ENCODE measurements at places on chromosomes 3 and 15.
A peak's percentile ranks its signal among the peaks of the same experiment; 100 is the strongest.

DNA sequence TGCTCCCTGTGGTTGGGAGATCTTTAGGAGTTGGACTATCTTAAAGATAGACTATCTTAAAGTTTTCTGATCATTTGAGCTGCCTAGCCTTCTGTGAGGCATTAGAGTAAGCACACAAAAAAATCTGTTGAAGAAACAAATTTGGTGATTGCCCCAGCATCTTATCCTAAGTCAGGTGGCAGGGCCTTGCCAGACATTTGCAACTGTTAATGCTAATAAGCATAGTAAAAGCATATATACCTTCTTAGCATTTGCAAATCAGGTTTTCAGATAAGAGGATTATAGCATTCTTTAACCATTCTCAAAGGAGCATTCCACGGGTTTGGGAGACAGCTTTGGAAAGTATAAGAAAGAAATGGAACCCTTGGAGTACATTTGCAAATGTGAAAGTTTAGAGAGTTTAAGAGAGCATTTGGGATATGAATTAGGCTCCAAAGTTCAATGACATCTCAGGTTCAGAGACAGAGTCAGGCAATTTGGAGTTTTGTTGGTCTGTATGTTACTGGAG, 61.0 kb downstream of the SEMA6D start:
- no peak for DNase-seq

DNA sequence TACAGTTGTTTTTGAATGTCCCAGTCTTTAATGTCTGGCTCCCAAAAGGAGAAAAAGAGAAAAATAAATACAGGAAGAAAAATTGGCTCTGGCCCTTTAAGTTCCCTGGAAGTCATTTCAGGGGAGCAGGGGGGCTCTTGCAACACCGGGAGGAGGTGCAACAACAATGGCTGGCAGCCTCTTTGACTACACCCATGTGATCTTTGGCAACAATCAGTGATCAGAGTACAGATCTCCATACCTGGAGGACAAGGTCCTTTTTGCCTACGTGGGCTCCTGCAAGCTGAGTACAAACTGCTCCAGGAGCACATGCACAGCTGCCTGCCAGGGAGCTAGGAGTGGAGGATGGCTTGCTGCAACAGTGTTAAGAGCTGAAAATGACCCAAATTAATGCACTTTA, 63.9 kb downstream of the GLCE start:
- no peak for DNase-seq

DNA sequence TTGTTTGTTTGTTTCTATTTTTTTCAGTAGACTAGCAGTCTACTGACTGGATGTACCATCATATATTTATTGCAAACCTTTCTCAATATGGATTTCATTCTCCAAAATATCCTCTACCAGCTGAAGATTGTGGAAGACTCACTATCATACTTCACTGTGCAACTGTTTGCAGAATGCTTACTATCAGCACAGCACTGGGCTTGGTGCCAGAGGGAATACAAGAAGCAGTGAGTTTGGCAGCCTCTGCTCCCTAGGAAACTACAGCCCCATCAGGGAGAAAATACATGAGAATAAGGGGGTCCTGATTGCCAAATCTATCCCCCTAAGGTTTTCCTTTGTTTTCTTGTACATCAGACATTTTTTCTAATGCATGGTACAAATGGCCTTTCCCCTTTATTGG, 27.5 kb downstream of the AQP9 start:
- no peak for DNase-seq

DNA sequence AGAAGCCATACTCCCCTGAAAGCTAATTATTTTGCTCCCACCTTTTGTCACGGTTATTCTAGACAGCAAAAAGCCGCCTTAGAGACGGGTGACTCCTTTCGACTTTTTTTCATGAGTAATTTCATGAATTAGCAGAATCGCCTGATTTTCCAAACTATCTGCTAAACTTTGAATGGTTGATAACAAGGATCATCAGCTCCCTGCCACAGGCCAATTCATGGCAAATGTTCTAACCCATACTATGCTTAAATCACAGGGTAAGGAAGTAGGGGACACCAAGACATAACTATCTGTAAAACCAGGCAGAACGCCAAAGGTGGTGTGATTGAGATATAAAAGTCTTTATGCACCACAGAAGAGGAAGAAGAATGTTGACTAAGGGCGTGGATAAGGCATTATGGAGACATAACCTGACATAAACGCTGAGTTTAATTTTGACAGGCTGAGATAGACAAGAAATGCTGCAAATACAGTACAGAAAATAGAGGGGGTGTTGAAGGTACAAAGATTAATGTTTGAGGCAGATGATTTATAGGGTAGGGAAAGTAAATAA, 891 bp upstream of the DMXL2 start:
- DNase-seq, result no peak

DNA sequence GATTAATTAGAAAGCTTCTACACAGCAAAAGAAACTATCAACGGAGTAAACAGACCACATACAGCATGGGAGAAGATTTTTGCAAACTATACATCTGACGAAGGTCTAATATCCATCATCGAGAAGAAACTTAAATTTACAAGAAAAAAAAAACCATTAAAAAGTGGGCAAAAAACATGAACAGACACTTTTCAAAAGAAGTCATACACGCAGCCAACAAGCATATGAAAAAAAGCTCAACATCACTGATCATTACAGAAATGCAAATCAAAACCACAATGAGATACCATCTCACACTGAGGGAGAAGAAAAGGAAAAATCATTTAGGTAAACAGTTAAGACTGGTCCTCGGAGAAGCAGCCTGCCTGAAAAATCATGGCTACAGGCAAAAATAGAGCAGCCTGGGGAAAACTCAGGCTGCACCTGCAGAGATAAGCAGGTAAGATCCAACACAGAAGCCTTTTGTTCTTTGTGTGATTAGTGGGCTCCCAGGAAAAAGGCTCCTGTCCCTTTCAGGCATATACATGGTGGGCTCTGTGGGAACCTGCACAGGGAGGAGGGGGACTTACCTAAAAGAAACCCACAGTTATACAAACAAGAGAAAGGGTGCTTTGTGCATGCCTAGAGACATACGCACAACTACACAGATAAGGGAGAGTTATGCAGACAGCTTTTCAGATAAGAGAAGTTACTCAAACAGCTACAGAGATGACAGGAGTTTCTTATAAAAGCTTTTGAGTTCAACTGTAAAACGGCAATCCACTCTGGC, 49.3 kb downstream of the C3orf70 start:
- no peak for DNase-seq

GRCh38 chr3:47367631-47368030, 13.2 kb upstream of the PTPN23 start:
- no peak for DNase-seq

DNA sequence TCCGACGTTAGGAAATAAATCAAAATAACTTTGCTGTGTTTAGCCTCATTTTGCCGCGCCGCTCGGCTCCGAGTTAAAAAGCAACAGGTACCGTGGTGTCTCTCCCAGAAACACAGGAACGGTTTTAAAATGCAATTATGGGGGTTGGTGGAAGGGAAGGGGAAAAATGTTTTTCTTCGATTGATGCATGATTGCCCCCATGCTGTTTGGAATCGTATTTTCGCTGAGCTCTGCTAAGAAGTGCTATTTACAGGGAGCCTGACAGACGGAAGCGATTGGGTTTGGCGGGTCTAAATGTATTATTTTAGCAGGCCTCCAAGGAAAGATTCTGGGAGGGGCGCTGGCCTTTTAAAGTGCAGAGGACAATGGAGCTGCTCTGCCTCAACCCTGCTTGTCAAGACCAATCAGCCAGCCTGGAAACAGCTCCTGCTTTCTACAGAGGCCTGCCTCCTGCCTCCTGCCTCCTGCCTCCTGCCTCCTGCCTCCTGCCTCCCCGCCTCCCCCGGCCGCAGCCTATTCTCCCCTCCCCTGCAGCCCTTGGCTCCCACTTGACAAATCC, 156.7 kb upstream of the TLE3 start:
- no peak for DNase-seq

DNA sequence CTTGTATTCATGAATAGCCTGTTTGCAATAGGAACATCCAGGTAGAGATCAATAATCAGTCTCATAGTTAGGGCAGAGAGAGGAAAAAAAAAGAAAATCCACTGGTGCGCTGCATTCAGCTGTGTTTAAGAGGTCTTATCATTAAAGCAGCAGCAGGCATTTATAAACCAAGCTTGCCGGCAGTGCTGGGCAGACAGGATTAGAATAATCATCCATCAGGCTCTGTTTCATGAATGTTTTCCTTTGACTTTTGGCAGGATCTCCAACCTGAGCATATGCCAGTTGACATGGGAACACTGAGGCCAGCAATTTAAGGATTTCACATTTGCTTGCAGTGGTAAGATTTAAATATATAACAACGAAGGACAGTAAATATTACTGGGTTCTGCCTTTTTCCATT, 305.2 kb upstream of the SEMA6D start:
- DNase-seq, result no peak

DNA sequence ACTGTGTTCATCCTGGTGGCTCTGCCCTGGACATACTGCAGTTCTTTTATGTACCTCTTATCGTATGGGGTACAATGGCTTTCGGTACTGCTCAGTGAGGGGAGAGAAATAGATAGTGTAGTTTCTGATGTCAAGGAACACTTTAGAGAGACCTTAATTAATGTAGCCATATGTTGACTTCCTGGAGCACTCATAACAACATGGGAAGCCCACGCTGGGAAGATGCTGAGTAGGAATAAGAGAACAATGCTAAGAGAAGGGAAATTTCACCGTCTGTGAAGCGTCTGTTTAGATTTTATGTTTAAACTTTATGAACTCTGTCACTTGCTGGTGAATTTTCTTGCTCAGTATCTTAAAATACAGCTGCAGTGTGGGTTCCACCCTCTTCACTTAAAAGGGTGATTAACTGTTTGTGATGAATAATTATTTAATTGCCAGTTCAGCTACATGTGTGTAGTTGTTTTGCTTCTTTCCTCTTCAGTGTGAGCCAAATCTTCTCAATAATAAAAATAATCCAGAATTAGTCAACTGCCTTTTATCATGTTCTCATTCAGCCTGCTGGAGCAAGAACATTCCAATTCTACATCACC, 373.1 kb upstream of the TPRG1 start:
- no peak for DNase-seq

GRCh38 chr3:138850151-138850550, 15.4 kb upstream of the PIK3CB start:
- no peak for DNase-seq

- DNase-seq, result no peak
These were observed 359.3 kb upstream of the ICE2 start for GRCh38 chr15:60838206-60838605.

DNA sequence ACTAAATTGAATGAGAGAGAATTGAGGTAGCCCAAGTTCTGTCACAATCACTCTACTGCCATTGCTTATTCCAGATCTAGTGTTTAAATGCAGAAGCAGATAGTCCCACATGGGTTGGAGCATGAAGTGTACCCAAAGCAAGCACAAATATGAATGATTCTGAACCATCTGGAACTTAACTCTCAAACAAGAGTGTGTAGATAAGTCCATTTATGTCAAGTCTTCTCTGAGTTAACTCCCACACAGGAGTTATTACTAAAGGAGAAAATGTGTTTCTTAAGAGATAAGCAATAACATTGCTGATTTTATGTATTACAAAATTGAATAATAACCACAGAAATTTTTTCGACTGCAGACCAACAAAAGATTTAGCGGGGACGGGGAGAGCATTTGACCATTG, 33.6 kb downstream of the PAQR9 start:
- no peak for DNase-seq

- peak; percentile 86 for DNase-seq
These were observed 15.0 kb upstream of the ZBED2 start for GRCh38 chr3:111610189-111610588.

DNA sequence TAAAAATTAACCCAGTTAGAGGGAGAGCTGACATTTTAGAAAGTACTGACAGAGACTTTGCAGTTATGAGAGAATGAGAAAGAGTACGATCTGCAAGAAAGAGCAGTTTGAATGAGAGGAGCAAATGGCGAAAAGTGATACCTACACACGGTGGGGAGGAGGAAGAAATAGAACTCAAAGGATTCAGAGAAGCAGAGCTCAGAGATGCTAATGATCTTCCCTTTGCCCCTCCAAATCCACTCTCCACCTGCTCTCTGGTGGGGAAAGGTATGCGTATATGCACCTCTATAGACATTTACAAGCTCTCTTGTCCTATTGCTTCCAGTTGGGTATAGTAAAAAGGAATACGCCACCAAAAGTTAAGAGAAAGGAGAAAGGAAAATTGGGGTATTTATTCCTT, 123.3 kb upstream of the TTC14 start:
- DNase-seq, result no peak

DNA sequence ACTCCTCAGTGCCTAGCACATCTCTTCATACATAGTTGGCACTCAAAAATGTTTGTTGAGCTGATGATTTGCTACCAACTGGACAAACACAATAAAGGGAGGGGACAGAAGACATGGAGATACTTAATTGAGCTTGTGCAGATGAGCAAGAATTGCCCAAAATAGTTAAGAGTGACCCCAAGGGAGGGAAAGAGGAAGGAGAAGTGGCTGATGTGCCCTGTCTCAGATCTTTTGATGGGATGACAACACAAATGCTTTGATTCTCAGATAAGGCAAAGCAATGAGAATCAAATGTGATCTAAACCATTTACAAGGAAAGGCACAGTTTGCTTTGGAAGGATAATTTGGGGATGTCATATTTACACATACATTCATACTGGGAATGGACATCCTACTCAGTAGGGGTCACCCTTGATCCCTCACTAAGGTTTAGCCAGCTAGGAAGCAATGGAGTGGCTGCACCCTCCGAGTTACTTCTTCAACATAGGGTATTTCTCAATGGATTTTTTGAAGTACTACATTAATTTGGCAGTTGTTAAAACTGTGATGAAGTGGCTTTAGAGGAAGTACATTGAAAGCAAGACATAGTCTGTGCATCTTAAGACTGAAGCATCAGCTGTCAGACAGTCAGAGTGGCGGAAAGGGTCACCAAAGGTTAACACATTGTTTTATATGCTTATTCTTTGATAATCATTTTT, 21.9 kb upstream of the SSR3 start:
- no peak for DNase-seq

DNA sequence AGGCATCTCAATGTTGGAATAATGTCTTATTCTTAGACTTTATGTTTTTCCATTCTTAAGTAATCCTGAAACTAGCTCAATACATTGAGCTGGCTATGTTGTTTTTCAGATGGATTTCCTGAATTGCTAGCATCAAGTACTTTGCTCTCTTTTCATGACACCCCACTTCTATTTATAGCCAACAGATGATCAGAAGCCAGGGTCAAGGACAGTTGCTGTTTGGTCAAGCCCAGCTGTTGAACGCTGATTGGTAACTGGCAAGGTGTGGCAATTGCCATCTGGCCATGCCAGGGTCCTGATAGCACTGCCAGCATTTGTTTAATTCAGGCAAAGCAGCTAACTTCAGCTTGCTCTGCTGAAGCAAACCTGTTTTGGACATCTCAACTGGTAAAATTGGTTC, 46.2 kb upstream of the PLCL2 start:
- no peak for DNase-seq

Measured in CD4-positive, alpha-beta T cell treated with Interleukin-4 for 4 hours (primary cell).